BJ (cell line): ENCODE measurements at places on chromosomes 16 and 17. TPM values are rescaled to one million over a fixed set of nuclear protein-coding genes. Genes with fewer than 3 reads are reported as not detected.

DNA sequence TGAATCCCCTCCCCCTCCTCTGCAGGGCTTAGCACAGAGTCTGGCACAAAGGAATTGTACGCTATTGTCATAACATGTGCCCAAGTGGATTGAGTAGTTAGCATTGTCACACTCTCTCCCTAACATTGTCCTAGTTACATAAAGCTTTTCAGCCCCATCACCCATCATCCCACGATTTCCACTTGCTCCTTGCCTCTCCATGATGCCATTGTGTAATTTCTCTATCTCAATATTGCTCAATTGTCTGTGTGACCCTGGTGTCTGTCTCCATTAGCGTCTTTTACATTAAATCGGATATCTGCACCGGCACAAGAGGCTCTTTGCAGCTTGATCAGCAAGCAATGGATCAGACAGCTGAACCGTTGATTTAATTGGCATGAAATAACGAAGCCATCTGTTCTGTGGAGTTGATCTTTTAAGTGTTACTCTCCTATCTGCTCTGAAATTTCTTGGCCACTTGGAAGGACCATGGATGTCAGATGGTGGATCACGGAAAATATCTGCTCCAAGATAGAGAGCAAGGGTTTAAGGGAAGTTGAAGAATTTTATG lies 77.0 kb upstream of the HS3ST4 start:
- DNase-seq, result no peak

GRCh38 chr16:56193951-56194726 lies 2.9 kb downstream of the GNAO1 start:
- no peak for DNase-seq

- DNase-seq, result peak; percentile 83
Measured at GRCh38 chr16:17313085-17313611, 157.6 kb downstream of the XYLT1 start.

DNA sequence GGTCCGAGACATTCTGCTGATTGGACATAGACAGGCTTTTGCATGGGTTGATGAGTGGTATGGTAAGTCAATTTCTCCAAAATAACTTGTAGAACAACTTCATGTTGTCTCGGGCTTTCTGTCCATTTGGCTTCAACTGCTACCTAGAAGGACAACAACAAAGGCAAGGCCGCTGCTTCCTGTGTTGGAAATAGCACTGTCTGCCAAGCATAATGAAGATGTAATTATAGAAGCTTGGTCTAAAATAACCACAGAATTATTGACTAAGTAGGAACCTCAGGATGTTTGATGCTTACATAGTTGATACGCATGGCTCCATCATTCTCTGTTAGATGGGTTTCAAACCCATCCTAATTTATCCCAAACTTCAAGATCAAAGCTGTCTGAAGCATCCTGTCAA lies 42.3 kb upstream of the NOL11 start:
- DNase-seq, result no peak

GRCh38 chr16:35691057-35691456 lies 2231.6 kb downstream of the TP53TG3F start:
- DNase-seq, result no peak

- no peak for DNase-seq
Measured at GRCh38 chr16:17654142-17654541, 183.4 kb upstream of the XYLT1 start.

DNA sequence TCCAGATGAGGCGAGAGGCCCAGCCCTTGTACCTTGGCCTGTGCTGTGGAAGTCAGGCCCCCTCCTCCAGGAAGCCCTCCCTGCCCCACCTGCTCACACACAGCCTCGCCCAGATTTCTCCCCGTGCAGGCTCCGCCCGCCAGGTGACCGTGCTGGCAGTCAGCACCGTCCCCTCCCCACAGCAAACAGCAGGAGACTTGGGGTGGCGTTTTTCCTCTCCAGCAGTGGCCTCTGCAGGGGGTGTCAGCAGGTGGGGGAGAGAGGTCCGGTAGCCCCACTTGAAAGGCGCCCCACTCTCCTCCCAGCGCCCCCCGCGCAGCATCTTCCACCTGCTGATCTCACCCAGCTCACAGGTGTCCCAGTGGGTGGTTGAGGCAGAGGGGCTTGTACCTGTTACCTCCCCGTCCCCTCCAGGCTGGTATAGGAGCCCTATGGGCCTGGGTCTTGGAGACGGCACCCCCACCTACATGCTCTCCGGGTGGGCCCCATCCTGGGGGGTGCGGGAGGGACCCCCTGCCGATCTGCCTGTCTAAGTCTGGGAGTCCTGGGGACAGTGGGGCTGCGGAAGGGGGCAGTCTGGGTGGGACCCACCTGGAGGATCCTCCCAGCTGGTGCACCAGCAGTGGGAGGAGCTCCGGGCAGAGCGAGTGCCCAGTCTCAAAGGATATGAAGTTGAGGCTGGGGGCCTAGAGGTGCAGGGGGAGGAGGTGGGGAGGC lies 4.2 kb upstream of the C1QTNF8 start:
- DNase-seq, result no peak

DNA sequence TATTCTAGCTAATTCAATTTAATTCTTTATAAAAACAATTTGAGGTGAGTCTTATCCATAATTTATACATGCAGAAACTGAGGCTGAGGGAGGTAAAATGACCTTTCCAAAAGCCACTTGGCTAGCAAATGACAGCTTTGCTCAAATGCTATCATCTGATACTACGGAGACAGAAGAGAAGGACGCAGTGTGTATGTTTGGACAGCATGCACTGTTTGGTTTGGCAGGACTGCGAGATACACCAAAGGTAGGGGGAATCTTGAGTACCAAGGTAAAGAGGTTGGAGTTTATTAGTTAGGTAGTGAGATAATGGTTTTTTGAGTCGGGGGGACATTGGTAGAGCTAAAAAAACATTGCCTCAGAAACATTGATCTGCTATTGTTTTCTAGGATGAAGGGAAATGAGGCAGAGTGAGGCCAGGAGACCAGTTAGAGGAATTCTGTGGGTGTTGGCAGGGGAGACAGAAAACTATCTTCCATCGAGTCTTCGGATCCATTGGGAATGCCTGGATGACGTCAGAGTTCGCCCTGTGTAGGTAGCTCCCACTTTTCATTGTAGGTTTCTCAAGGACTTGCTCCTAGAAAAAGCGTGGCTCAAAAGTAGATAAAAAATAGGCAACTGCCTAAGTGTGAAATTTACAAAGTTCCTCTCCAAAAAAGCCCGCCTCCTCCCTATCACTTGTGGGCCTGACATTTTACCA lies 2.5 kb upstream of the HS3ST4 start:
- no peak for DNase-seq

- no peak for DNase-seq
Measured at GRCh38 chr16:55003916-55004315, 73.3 kb downstream of the IRX5 start.

- no peak for DNase-seq
Measured at GRCh38 chr17:30170415-30170987, 53.9 kb downstream of the NSRP1 start.

DNA sequence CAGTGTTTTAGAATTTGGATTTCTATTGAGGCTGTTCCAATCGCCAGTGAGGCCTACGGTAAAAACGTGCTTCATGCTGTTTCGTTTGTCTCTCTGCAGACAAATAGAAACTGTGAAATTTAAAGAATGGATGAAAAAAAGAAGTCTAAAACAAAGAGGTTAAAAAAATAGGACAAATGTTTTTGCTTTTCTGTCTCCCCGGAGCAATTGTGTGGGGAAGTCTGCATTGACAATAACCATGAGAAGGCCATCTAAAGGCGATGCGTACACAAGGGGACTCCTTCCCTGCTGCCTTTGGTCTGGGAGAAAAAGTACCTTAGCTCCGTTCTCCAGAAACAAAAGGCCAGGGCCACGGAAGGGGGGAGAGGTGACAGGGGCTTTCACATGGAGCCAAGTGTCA lies 4.6 kb upstream of the ZFHX3 start:
- DNase-seq, result no peak

DNA sequence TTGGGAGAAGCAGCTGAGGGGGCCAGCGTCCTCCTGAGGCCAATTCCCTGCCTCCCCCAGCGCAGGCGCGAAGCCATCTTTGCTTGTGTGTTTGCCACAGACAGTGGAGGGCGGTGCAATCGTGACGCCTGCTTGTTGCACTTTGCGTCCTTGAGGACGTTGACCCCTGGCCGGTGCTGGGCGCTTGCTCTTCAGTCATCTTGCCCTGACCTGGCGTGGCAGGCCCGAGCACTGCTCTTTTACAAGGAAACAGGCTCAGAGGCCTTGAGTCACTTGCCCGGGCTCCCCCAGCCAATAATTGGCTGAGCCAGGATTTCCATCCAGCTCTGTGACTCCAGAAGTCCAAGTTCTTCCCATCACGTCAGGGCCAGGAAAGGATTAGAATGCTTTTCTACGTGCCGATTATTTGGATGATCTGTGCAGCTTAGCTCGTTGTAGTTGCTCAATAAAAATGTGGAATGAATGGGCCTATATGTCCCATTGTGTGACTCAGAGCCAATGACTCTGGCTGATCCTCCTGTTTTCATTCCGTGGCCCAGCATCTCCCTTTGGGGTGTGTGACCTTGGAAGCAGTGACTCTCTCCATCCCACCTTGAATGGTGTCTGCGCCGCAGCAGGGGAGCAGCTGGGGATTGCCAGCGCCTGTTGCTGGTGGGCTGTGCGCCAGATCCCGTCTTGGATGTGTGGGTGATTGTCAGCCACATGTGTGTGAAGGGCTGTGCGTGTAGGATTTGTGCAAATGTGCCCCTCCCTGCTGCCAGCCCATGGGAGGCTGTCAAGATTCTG lies 214.1 kb downstream of the SEC14L1 start:
- DNase-seq, result peak; percentile 94

DHRS7C gene
- polyA plus RNA-seq, result not detected in 2 replicates

RNF43 gene
- polyA plus RNA-seq, result not detected in 2 replicates

KRT15 gene
- 2.0 and 2.7 TPM in 2 replicates for polyA plus RNA-seq

EFNB3 gene
- polyA plus RNA-seq, result 4.9 and 5.3 TPM in 2 replicates

ZP2 gene
- polyA plus RNA-seq, result not detected in 2 replicates

SEPTIN1 gene
- 0.17 and 0.22 TPM in 2 replicates for polyA plus RNA-seq

ARHGAP44 gene
- 0.40 and 0.43 TPM in 2 replicates for polyA plus RNA-seq

TRAPPC2L gene
- polyA plus RNA-seq, result 84.8 and 116 TPM in 2 replicates

CA7 gene
- polyA plus RNA-seq, result not detected in 2 replicates

NACA2 gene
- 0.15 TPM in 1 of 2 replicates, not detected in the other for polyA plus RNA-seq
